ENCODE measurements at places on chromosomes 7 and 10. TPM values are rescaled to one million over a fixed set of nuclear protein-coding genes. Genes with fewer than 3 reads are reported as not detected.

DNA sequence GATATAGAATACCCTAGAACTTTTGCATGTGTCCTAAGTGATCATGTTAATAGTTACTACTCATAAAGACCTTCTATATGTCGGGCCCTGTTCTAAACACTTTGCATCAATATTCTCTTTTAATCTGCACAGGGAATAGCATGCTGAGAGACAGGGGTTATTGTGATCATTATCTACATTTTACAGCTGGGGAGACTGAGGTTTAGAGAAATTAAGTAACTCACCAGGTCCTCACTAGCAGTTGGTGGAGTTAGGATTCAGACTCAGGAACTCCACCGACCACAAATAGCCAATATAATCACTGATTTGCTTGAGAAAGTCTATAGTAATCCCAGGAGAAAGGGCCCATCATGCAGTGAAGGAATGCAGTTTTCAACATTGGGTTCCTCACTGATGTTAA, 111.2 kb upstream of the ADO start:
- DNase-seq: no peak

ACTR3C gene
- total RNA-seq: 6.5 TPM

STARD3NL gene
- 75.7 TPM for total RNA-seq

WDFY4 gene
- 0.23 TPM for total RNA-seq

- no peak for DNase-seq
These were observed 239.1 kb downstream of the ZMYND11 start for GRCh38 chr10:374354-374753.

DNA sequence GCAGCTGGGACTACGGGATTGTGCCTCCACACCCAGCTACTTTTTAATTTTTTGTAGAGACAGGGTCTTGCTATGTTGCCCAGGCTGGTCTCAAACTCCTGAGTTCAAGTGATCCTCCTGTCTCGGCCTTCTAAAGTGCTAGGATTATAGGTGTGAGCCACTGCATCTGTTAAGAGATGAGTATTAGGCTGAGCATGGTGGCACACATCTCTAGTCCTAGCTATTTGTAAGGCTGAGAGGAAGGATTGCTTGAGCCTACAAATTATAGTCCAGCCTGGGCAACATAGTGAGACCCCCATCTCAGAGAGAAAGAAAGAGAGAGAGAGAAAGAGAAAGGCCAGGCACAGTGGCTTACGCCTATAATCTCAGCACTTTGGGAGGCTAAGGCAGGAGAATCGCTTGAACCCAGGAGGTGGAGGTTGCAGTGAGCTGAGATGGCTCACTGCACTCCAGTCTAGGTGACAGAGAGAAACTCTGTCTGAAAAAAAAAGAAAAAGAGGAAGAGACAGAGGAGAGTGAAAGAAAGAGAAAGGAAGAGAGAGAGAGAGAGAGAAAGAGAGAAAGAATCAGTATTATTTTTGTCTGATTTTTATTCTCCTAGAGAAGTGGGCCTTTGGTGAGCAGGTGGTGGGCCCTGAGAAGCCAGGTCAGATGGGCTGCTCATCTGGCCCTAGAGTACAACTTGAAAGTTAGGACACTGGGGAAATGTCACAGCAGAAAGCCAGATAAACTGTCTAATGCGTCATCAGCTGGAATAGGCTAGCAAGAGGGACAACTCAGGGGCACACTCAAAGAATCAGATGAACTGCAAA, 58.2 kb upstream of the ZRANB1 start:
- no peak for DNase-seq

DNA sequence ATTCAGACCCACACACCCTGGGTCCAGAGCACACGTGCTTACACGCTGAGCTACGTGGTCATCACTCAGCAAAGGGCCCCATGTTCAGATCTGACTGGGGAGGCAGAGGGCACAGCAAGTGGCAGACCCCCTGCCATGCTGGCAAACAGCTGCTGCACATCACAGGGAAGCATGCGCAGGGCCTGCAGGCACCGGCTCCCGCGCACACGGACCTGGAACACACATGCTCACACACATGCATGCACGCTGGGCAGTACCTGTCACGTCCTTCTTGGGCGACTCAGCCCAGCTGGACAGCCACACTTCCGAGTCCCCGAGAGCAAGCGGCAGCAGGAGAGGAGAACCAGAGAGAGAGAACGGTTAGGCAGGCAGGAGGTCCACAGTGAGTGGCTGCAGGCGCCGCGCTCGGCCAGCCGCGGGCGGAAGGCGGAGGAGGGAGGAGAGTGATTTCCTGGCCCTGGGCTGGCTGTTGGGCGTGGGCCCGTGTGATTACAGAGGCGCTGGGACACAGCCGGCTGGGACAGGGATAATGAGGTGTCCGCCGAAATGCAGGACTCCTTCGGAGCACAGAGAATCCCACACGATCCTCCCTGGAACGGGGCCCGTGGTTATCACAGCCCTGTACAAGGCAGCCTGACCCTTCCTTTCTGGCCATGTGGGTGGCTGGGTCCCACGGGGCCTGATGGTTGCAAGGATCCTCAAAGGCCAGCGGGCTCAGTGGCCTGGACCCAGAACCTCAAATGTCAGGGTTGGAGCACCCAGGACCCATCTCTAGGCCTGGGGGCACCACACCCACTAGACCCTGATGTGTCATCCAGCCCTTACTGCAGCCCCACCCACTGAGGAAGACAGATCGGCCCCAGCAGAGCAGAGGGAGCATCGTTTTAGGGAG, 175.1 kb downstream of the NEURL1 start:
- DNase-seq: no peak

PON1 gene
- total RNA-seq: not detected

DNA sequence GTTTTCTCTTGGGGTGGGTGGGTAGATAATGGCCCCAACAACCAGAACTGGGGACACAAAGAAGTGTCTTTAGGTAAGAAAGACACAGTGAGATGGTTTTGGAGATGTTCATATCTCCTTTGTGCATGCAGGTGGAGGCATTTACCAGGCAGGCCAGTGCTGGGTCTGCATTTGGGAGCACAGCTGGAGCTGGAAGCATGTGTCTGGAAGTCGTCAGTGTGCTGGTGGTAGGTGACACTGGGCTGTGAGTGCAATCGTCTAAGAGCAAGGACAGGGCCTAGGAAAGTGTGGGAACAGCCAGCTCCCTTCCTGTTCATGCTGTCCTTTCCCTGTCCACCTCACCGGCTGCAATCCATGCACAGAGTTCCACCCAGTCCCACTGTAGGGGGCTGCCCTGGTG, 88.3 kb upstream of the ZNF32 start:
- no peak for DNase-seq

- DNase-seq: no peak
These were observed 280.5 kb downstream of the POM121L12 start for GRCh38 chr7:53315981-53316380.

DNA sequence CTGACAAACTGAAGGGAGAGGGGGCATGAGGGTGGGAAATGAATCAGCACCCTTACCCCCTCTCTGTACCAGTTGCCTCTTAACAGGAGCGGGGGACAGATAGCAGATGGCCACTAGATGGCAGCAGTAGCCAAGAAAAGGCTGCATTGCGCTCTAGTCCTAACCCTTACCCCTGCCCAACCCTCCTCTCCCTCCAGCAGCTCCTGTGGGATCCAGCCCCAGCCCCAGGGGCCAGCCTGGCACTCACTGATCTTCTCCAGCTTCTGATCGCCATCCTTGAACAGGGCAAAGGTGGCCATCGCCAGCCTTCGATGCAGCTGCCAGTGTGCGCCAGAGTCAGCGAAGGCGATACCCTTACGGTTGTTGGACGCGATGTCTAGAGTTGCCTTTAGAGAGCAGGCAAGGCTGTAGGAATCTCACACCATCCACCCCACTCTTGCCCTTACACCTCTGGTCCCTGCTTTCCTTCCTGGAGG, 2.2 kb downstream of the CYP17A1 start:
- peak; percentile 74 for DNase-seq

CTNNA3 gene
- 0.85 TPM for total RNA-seq

GRCh38 chr7:4014346-4015050, 667.6 kb upstream of the FOXK1 start:
- no peak for DNase-seq

DNA sequence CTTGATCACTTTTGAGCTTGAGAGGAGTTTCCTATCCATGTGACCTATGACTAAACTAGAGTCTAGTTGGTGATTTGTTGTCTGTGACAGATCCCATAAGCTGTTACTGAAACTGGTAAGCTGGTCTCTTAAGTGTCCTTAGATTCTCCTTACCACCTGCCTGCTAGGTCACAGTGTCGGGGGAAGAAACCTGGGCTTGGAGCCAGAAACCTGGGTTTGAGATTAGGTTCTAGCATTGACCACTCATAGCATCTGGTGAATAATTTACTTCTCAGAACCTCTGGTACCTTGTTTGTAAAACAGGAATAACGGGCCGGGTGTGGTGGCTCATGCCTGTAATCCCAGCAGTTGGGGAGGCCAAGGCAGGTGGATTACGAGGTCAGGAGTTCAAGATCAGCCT, 21.8 kb upstream of the ITPRID1 start:
- DNase-seq: no peak

DNA sequence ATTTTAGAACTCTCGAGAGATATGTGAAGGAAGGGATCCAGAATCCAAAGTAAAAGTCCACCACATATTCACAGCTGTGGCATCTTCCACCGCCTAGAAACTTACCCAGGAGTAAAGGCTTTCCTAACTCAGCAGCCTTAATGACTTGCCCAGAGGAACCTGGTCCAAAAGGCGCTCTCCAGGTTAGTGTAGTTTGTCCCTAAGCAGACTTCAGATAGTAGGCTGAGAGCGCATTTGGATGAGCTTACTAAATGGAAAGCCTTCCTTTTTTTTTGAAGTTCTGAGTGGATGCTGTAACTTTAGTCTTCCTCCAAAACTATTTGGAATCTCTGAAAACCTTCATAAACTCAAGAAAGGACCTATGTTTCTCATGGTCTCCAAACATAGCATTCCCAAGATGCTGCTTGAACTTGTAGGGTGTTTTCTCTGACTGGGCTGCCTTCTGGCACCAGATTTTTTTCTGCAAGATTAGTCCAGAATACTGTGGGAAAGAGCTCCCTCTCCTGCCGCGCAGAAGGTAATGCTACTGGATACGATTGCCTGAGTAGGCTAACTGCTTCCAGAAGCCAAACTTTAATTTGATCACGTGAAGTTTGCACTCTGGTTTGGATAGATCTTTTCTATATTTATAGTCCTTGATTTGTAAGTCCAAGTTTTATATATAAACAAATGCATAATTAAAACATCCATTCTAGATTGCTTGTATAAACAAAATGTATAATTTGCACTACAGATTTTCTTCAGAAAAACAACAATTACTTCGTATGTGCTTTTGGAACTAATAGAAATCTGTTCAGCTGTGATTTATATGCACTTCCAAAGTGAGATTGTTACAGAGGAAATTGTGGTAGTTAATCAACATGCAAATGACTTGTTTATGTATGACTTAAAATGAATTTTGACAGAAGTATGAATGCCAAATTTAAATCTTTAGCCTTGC, 19.6 kb upstream of the GPR37 start:
- DNase-seq: peak; percentile 55

DNA sequence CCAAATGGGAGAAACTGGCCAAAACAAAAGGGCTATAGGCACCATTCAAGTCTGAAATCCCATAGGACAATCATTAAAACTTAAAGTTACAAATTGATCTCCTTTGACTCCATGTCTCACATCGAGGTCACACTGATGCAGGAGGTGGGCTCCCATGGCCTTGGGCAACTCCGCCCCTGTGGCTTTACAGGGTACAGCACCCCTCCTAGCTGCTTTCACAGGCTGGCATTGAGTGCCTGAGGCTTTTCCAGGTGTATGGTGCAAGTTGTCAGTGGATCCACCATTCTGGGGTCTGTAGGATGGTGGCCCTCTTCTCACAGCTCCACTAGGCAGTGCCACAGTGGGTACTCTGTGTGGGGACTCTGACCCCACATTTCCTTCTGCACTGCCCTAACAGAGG, 662.1 kb downstream of the XPNPEP1 start:
- DNase-seq: no peak

DNA sequence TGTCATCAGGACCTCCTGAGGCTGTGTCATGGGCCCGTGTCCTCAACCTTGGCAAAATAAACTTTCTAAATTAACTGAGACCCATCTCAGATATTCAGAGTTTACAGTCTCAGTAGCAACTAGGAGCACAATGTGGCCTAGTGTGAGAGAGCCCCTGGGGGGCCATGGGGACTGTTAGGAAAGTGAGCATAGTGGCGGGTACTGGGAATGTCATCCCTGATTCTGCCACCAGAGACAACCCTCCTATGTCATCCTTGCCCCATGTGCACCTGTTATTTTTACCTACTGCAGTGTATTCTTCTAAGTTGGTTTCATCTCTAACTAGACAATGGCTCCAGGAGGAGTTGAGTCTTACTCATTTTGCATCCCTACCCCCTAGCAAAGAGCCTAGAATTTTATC, 78.6 kb downstream of the CCDC71L start:
- DNase-seq: no peak

- no peak for DNase-seq
These were observed 13.9 kb downstream of the ARPC1A start for GRCh38 chr7:99339595-99339994.

- DNase-seq: no peak
These were observed 20.2 kb upstream of the PDGFA start for GRCh38 chr7:539731-540411.

- no peak for DNase-seq
These were observed 52.8 kb downstream of the HHEX start for GRCh38 chr10:92742331-92743228.

GRCh38 chr7:37759526-37759925, 76.0 kb downstream of the GPR141 start:
- no peak for DNase-seq

GRCh38 chr7:113800826-113801225, 118.0 kb downstream of the PPP1R3A start:
- no peak for DNase-seq

DNA sequence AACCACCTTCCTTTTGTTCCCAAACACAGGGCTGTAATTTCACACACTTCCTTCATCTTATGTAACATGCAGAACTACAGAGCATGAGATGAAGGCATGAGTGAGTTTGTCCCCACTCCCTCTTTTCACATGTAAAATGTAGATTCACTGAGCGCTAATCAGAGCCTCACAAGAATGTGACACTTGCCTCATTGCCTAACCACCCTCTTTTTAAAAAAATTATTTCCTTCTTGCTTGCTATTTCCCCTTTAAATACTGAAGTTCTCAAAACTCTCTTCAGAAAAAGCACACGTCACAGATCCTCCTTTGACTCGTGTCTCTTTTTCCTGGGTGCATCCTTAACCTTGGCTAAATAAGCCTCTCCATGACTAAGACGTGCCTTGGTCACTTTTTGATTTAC, 121.2 kb upstream of the TARP start:
- no peak for DNase-seq

CHN2 gene
- total RNA-seq: 0.15 TPM

GRCh38 chr7:106562711-106563366, 98.1 kb downstream of the CCDC71L start:
- no peak for DNase-seq

C7orf57 gene
- total RNA-seq: 3.2 TPM

BLNK gene
- 0.10 TPM for total RNA-seq

DNA sequence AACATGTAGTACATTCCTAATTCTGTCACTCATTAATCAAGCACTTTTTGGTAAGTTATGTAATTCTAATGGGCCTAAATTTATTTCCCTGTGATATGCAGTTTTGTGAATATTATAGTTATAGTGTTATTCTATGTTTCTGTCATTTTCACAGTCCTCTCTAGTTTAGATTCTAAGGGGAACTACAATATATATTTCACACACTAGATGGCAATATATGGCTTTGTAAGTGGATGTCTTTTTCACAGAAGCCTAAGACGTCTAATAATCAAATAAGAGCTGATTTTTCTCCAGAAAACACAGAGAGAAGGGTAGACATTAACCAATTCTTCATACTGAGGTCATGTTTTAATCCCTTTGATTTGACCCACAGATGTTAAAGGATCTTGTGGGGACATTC, 18.0 kb downstream of the RNLS start:
- DNase-seq: no peak

CLDN4 gene
- total RNA-seq: 295 TPM

COL1A2 gene
- 1.3 TPM for total RNA-seq
